ENCODE measurements at places on chromosomes 13 and 19.

GRCh38 chr13:111168107-111168506, 53.0 kb downstream of the ARHGEF7 start:
- DNase-seq, result no peak

DNA sequence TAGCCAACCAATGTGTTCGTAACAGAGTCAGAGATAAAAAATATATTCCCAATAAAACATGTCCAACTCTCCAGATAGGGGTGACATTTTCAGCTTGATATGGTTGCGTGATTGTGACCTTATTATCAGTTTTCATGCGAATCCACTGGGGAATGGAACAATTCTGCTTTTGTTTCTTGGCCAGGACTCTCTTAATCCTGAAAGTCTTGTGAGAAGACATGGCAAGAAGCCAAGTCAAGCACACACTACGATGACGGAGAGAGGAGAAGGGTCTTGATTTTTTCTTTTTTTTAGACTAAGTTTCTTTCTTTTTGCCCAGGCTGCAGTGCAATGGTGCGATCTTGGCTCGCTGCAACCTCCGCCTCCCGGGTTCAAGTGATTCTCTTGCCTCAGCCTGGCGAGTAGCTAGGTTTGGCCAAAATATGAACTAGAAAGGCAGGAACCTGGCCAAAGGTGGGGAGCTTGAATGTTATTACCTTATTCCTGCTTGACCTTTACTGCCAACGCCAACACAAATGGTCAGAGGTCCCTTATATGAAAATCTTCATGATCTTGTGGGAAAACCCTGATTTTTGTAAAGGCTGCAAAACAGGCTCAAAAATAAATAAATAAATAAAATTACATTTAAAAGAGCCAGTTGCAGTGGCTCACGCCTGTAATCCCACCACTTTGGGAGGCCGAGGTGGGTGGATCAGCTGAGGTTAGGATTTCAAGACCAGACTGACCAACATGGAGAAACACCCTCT, 14.5 kb downstream of the ZNF816 start:
- DNase-seq, result no peak

DNA sequence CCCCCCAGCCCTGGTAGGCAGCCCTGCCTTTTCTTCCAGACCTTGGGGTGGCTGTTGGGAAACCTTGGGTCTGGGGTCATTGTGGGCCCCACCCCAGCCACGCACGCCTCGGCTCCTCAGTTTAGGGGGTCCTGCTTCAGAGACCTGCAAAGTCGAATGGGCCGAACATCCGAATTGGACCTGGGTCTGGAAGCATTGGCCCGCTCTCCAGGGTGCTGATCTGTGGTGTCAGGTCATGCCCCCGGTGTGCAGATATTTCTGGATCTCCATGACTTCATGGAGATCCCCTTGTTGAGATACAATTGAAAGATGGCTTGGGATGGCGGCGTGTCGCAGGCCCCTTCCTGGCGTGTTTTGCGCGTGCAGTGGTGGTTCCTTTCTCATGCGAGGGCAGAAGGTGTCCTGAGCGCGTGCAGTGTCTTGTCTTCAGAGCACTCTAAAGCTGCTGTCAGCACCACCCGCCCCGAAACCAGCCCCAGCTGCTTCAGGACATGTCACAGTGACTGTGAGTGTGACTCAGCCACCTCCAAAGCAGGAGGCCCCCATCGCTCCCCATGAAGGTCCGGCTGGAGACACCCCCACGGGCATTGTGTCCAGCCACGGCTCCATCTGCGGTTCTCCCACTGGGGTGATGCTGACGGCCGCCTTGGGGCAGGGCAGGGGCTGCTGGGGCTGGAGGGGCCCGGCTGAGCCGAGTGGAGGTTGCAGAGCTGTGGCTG, 112.7 kb downstream of the KDM4B start:
- no peak for DNase-seq

- no peak for DNase-seq
These were observed 88.8 kb downstream of the TNFRSF19 start for GRCh38 chr13:23658929-23659541.

GRCh38 chr19:42657556-42657955, 62.8 kb upstream of the CEACAM8 start:
- no peak for DNase-seq

DNA sequence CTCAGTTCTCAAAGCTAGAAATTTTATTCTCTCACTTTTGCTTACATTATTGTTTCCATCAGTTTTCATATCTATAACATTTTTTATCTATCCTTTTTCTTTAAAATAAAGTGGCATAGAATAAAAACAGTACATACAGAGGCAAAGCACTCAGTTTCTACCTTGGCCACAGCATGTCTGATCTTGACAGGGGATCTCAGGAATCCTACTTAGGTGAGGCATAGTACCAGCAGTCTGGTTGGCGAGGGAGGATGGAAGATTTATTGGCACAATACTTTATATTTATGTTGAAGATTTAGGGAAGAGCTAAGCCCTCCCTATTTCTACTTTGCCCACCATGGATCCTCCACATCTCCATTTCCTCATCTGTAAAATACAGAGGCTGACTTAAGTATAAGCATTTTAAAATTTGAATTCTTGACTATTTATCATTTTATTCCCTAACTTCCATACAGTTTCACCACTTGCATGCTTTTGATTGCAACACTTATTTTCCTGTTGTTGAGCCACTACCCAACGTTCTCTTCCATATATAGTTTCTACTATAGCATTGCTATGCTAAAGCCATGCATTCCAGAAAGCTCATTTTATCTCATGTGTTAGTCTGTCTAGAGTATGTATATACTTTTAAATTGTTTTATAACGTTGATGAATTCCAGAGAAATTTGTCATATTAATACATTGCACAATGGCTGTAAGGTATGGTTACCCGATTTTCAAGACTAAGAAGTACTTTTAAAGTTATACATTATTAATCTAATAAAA, 506.7 kb downstream of the KCTD12 start:
- no peak for DNase-seq

GRCh38 chr13:61078976-61079770, 336.5 kb downstream of the PCDH20 start:
- no peak for DNase-seq

All from hematopoietic multipotent progenitor cell treated with erythropoietin and hydrocortisone succinate and interleukin-3 and kit ligand, for 15 days (in vitro differentiated cells).